ENCODE measurements at places on chromosomes 7 and 10. TPM values are rescaled to one million over a fixed set of nuclear protein-coding genes. Genes with fewer than 3 reads are reported as not detected.
A peak's percentile ranks its signal among the peaks of the same experiment; 100 is the strongest.

The CAV1 gene
- total RNA-seq = 219 TPM

The INA gene
- total RNA-seq = not detected

- no peak for DNase-seq
Measured at GRCh38 chr10:88759366-88760101, at the start of gene LIPN. Gene LIPN (plus strand): TSS chr10:88760020. CDS start chr10:88761406, 1,386 bp downstream.

The WEE2 gene
- total RNA-seq = 0.05 TPM

DNA sequence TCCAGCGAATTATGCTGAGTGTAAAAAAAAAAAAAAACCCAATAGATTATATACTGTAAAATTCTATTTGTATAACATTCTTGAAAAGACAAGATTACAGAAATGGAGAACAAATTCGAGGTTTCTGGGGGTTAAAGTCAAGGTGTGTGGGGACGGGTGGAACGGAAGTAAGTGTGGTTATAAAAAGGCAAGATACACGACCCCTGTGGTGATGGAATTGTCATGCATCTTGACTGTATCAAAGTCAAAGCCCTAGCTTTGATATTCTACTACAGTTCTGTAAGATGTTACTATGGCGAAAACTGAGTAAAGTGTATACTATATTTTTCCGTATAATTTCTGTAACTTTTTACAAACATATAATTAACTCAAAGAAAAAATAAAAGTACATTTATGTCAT, 718.2 kb upstream of the PCDH15 start:
- DNase-seq = no peak

The CPA1 gene
- 0.34 TPM for total RNA-seq

DNA sequence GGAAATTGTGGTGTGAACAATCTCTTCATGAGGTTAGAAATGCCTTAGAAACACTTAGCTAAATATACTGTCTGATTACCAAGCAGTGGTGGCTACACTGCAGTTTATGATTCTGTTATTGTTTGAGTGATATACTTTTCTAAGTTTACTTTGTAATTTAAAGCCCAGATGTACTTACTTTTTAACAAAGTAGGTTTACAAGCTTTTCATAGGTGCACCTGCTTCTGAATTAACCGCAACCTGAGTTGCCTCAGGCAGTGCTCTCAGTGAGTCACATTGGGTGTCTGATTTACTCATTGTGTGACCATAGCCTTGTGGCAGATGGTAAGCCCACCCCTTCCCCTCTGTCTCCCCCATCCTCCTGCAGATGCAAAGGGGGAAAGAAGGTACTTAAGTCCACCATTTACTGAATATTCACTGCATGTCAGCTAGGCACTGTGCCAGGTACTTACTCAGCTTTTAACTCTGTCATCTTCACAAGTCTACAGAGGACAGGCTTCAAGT, 9.0 kb downstream of the MTURN start:
- peak; percentile 62 for DNase-seq

The CYP2W1 gene
- total RNA-seq = not detected

DNA sequence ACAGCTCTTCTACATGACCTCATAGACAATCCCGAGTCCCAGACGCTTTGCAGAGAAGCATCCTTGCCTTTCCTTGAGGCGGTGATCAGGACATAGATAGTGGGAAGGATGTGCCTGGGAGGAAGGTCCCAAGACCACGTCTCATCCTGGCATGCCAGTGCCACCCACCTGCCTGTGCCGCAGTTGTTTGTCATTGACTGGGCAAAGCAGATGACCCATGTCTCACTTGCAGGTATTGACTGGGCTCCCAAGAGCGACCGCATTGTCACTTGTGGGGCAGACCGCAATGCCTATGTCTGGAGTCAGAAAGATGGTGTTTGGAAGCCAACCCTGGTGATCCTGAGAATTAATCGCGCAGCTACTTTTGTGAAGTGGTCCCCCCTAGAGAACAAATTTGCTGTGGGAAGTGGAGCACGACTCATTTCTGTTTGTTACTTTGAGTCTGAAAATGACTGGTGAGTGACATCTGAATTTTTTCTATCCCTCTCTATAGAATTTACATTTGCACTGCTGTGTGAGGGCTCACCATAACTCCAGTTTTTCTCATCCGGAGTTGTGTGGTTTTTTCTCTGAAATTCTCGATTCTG, 18.5 kb downstream of the ARPC1A start:
- DNase-seq = no peak

DNA sequence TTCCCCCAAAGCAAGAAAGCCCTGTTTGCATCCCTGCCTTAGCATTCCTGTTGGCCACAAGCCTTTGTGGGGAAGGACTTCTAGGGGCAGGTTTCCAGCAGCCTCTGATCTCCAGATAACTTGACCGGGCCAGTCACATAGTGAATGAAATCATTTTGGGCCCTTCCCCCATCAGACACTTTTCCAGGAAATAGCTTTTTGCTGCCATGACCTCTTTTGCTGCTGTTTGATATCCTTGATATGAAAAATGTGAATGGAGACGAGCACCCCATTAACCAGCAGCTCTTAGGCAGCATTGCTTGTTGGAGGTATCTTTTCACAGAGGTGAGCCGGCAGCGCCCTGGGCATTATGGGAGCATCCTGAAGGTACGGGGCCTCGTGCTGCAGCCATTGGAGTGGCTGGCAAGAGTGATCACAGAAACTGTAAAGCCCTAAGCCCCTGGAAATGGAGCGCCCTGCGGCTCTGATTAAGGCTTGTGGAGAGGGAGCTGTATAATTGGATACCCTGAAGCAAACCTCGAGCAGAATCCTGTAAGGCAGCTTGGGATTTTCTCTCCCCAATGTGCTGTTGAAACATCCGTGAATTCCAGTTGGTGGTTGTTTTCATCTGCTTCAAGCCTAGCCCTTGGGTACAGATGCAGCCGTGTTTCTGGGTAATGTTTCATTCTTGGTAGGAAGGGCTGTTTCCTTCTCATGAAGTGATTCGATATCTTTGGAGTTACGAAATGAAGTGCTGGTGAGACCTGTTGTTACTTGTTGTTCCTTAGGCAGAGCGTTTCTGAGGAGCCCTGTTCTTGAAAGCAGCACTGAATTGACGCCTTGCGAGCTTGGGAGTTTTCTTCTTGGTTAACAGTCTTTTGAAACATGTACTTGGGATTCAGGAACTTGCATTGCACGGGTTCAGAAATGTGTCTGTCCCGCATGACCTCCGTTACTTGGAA, 179.0 kb downstream of the PTEN start:
- peak; percentile 8 for DNase-seq

DNA sequence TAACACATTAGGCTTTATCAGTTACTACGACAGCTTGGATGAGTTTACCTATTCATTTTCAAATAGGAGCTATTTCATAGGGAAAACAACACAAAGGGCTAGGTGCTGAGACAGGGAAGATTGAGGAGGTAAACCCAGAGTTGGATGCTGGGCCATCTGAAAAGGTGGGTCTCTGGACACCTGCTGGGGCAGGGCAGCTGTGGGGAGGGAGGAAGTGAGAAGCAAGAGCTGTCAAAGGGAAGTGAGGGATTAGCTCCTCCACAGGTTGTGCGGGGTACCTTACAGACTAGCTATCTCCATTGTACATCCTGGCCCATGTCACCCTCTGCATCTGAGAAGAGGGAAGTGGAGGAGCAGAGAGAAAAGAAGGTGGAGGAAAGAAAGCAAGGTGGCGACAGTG, 48.9 kb downstream of the BLNK start:
- DNase-seq = no peak

GRCh38 chr7:50304129-50304910, at the start of gene IKZF1:
Gene IKZF1 (plus strand): TSS chr7:50304716. CDS start chr7:50319062, 14,346 bp downstream.
- no peak for DNase-seq

DNA sequence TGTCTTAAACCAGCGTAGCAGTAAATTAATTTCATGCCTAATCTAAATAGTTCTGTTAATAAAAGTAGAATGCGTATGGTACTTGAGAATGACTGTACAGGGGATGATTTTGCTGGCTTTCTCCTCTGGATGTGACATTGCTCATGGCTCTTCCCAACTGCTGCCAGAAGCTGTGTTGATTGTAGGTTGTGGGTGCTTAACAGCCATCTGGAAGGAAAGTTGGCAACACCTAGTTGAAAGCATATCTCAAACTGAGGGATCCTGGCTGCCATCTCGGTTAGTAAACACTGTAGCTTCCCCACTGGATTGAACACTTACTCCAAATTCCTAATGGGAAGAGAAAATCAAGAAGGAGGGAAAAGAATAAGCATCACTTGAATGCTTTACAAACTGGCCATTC, 130.9 kb downstream of the NXPH1 start:
- no peak for DNase-seq

- no peak for DNase-seq
Measured at GRCh38 chr10:60334991-60335390, 54.7 kb downstream of the ANK3 start.

DNA sequence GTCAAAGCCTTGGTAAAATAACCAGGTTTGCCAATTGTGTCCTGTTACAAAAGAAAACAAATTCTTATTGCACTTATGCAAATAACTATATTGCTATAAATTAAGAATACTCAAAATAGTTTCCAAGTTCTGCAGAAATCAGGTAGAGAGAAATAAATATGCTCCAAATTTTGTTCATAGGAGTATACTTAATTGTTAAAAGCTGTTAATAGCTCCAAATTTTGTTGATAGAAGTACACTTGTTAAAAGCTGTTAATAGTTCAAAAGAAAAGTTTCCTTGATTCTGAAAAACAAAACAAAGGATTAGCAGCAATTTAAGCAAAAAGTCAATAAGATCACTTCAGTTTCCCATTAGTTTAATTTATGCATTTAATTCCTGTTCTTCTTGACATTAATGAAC, 46.4 kb upstream of the ZNF138 start:
- DNase-seq = no peak

- no peak for DNase-seq
Measured at GRCh38 chr10:25047088-25047487, 30.7 kb downstream of the THNSL1 start.

GRCh38 chr10:97726636-97727178, 10.2 kb upstream of the ZFYVE27 start:
- DNase-seq = peak; percentile 89

- DNase-seq = no peak
Measured at GRCh38 chr7:141411133-141411532, 140.1 kb upstream of the AGK start.

- DNase-seq = peak; percentile 55
Measured at GRCh38 chr7:18356191-18356645, 139.3 kb upstream of the HDAC9 start.

DNA sequence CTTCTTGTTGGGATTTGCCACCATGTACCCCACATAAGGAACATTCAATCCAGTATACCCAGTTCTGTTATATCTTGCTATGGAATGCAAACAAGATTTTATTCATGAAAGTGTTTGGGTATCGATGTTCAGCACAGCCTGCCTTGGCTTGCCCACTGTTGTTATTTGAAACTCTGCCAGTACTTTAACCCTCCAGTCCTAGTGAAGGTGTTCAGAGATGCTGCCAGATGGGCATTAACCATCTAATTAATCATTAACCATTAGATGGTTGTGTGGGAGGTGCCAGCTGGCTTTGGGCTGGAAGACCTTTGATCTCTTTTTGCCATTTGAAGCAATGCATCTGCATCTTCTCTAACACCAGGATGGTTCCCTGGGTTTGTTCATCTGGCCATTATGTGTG, 363.0 kb downstream of the SH2D4B start:
- no peak for DNase-seq

GRCh38 chr7:103765901-103766300, 223.6 kb downstream of the RELN start:
- DNase-seq = no peak

GRCh38 chr7:102836977-102837376, 75.8 kb upstream of the LRRC17 start:
- DNase-seq = peak; percentile 22
